ENCODE measurements at places on chromosomes 6 and 20.

DNA sequence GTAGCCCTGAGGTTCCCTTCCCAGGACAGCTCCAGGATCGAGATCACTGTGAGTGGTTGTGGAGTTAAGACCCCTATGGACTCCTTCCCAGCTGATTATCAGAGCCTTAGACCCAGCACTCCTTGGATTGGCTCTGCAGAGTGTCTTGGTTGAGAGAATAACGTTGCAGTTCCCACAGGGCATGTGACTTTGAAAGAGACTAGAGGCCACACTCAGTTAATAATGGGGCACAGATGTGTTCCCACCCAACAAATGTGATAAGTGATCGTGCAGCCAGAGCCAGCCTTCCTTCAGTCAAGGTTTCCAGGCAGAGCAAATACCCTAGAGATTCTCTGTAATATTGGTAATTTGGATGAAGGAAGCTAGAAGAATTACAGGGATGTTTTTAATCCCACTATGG is 5.2 kb upstream of the BTN2A2 start:
- DNase-seq, result no peak

- DNase-seq, result no peak
Observed at GRCh38 chr20:61888101-61888865, 177.4 kb downstream of the TAF4 start.

GRCh38 chr6:137944793-137945498 is 77.9 kb downstream of the TNFAIP3 start:
- peak; percentile 64 for DNase-seq

DNA sequence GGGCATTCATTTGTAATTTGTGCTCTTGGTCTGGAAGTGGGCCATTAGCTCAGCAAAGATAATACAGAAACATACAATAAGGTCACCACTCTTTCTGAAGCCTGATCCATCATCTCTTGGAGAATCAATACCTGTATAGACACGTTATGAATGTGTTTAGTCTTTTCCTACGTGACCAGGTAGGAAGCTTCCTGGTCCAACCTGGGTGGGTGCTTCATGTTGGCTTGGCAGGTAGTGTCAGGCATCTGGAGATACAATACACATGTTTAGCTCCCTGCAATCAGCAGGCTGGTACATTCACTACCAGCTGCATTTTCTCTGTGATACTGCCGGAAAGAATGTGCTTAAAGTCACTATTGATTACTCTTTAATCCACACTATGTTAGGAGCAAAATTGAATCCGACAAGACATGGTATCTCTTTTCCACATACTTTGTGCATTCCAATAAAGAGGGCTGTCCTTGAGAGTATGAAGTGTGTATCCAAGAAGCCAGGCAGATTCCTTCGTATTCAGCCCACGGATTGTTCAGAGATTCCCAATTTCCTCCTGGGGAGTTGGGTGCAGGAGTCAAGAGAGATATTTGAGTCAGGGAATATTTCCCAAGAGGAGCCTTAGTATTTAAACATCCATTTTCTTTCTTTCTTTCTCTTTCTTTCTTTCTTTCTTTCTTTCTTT is 49.9 kb upstream of the RANBP9 start:
- peak; percentile 72 for DNase-seq

GRCh38 chr6:169657284-169657610 is 44.6 kb downstream of the WDR27 start:
- no peak for DNase-seq

DNA sequence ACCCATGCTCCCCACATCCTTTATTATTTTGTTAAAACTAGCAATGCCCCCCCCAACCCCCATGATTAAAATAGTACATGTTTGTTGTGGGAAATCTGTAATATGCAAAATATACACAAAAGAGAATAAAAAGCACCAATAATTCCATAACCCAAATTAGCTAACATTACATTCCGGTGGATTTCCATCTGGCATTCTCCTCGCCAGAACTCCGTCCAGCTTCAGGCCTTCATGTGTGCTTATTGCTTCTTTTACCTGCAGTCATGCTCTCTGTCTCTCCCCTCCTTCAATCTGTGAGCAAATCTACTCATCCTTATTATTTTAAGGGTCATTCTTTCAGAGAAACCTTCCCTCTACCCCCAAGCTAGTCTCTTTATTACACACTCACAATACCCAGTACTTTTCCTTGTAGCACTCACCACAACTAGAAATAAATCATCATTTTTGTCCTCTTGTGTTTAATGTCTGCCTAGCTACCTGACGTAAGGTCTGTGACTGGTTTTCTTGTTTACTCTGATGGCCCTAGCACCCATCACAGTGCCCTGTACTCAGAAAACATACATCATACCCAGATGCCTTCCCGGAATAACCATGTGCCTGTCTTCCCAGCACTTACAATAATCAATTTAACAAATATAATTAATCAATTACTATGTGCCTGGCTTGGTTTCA is 25.6 kb upstream of the IER3 start:
- no peak for DNase-seq

DNA sequence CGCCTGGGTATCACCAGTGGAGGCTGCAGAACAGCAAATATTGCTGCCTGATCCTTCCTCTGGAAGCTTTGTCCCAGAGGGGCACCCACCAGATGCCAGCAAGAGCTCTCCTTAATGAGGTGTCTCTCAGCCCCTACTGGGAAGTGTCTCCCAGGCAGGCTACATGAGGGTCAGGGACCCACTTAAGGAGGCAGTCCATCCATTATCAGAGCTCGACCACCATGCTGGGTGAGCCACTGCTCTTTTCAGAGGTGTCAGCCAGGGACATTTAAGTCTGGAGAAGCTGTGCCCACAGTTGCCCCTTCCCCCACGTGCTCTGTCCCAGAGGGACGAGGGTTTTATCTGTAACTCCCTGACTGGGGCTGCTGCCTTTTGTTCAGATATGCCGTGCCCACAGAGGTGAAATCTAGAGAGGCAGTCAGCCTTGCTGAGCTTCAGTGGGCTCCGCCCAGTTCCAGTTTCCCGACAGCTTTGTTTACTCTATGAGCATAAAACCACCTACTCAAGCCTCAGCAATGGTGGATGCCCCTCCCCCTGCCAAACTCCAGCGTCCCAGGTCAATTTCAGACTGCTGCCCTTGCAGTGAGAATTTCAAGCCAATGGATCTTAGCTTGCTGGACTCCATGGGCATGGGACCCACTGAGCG is 25.9 kb upstream of the AIG1 start:
- no peak for DNase-seq

DNA sequence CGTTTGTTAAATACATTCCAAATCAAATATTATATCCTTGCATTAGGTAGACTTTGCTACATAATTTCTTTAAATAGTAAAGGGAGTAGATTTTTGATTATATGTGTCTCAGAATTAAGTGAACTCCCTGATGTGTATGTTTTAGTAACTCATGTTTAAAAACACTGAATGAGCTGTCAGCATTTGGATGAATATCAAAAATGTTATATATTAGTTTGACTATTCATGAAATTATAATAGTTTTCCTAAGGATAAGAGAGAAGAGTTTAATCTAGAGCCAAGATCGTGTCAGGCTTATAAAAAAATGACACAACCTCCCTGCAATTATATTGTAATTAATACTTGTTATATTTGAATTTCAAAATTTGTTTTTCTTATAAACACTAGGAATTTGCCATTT is 195.2 kb downstream of the COL19A1 start:
- DNase-seq, result no peak

- DNase-seq, result no peak
Observed at GRCh38 chr20:51634257-51634656, 91.7 kb upstream of the NFATC2 start.

DNA sequence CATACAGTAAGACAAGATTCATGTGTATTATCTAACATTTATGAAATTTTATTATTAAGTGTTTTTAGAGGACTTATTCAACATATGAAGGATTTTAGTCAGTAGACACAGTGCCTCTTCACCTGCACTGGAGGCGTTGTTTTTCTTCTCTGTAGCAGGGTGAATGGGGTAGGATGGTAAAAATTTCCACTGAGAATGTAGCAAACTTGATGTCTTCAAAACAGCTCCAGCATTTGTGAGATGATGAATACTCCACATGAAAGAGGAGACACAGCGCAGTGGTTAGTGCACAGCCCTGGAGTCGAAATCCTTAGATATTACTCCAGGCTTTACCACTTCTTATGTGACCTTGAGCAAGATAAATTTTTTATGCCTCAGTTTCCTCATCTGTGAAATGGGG is 110.5 kb upstream of the AHI1 start:
- no peak for DNase-seq

DNA sequence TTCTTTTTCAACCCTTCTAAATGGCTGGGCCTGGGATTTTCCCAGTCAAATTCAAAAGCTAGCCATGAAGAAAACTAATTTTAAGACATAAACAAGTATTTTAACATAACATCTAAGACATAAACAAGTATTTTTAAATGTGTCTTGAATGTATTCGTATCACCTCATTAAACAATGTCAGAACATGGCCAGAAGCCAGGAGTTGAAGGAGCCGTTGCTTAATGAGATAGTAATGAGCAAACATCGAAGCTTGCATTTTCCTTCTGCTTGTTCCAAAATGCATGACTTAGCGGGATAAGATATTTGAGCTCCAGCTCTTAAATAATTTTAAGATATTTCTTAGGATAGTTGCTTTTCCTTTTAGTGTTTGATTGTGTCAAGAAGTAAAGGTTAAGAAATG is 4.2 kb upstream of the RNF182 start:
- no peak for DNase-seq

DNA sequence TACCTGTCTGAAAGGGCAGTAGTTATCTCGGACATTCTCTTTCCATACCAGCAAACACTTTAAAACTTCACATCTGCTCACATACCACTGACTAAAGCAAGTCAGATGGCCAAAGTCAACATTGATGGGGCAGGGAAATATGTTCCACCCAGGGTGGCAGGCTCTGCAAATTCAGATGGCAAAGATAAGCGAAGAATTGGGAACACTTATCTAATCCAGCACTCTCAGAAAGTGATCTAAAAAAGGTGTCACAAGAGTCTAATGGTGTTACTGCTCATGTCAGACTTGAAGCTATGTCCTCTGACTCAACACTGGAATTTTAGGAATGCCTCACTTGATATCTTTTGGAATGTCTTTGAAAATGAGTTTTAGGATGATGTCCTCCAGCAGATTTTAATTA is 1086.2 kb downstream of the KIF16B start:
- no peak for DNase-seq

DNA sequence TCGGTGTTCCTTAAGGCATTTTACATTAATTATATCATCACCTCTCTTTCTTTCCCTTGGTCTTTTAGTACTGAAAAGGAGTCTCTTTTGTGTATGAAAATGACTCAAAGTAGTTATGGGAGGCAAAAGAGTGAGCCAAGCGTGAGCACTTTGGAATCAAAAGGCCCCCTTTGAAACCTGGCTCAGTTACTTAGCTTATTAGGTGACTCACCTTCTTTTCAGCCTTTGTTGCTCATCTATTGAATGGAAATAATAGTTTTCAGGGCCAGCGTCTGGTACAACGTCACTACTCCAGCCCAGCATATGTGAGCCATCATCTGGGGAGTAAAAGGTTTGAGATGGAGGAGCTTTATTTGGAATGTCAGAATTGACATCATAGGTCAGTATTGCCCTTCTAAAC is 147.4 kb upstream of the SCGN start:
- peak; percentile 11 for DNase-seq

DNA sequence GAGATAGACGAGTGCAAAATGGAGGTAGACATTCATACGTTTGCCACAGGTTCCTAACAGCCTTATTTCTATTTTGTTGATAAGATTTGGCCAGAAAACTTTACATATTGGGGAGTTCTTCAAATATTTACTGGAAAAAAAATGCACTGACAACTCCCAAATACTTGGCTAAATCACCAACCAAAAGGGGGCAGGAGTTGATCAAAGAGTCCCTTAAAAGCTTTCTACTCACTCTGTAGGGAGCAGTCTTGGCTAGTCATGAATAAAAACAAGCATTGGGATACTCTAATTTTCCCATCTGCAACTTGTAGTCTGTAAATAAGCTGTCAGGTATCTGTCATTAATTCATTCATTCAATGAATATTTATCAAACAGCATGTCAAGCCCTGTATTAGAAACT is 18.4 kb downstream of the TENT5A start:
- DNase-seq, result no peak

DNA sequence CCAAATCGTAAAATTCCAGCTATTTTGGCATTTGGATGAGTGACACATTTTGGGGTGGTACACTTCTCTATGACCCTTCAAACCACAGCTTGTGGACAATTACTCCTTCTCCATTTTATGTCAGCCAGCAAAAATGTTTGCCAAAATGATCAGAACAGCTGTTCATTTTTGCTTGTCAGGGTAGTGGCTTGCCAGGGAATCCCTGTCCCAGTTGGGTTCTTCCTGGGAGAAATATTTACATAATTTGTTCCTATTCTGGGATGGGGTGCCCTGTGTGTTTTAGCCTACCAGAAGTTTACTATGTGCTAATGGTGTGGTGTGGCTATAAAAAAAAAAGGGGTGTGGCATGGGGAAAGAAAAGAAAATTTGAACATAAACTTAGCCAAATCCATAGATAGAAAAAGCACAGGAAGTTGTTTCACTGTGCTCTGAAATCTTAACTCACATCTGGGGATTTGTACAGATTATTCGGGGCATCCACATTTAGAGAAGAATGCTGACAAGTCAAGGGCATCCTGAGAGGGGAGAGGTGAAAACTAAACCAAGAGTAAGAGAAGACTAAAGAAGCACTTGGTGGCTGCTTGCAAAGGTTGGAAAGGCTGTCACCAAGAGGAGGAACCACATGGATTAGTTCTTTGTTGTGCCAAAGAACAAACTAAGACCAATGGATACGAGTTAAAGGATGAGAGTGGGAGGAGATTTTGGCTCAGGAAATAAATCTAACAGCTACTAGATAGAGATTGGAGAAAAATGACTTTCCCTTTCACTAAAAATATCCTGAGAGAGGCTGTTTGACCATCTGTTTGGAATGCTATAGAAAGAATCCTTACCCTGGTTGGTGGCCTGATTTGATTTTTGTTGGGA is 55.2 kb upstream of the RBM24 start:
- DNase-seq, result no peak

DNA sequence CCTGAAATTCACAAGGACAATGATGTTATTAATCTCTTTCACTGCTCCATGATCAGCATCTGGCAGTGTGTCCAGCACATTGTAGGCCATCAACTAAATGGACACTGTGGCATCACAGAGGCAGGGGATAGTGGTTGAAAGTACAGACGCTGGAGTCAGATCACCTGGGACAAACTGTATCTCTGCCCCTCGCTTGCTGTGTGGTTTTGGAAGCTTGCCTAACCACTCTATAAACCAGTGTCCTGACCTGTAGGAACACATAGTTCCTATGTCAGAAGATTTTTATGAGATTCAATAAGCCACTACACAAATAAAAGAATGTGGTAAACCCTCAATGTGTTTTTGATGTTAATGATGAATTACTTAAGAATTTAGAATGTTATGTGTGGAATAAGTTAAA is 219.3 kb upstream of the RNF217 start:
- DNase-seq, result no peak

GRCh38 chr20:43564993-43565757 is 6.3 kb downstream of the SGK2 start:
- no peak for DNase-seq

Data from GM03348 (cell line).